ENCODE measurements at places on chromosomes 2 and 18. TPM values are rescaled to one million over a fixed set of nuclear protein-coding genes. Genes with fewer than 3 reads are reported as not detected.

DNA sequence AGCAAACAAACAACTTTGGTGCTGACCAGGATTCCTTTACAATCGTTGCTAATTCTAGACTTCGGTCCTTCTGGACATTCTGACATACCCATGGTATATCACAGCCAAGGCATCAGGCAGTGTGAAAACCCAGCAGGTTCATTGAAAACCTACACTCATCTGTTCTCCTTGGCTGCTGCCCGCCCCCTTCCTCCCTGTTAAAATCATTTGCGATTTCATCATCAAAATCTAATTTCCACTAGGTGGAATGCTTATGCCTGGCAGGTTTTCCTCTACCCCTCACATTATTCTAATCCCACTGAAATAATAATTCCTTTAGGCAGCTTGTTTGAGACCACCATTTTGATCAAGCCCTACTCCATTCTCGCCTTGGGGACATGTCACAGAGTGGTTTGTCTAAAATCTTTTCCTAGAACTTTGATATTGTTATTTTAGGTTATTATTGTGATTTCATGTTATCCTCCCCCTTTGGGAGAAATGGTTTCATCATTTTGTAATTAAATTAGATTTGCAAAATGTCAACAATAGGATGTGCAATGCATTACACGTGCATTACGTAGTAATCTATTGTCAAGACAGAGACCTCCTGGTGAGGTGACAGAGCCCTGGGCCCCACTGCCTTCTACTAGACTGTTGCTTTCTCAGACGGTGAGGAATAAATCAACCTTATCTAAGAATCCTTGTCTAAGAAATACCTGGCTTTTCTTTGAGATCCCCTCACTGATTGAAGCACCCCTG lies 31.0 kb upstream of the ASPRV1 start:
- no peak overlapping the region for H3K4me3 ChIP-seq
- peaks cover 63% of the 10 kb centered on the region for H3K36me3 ChIP-seq
- DNase-seq: no peak
- H3K4me1 ChIP-seq: no peaks in the 10 kb centered on the region

The CNRIP1 gene
- total RNA-seq: 45.9 TPM

- no peaks in the 10 kb centered on the region for H3K27me3 ChIP-seq
- DNase-seq: no peak
- no peaks in the 10 kb centered on the region for H3K4me1 ChIP-seq
- H3K4me3 ChIP-seq: no peak overlapping the region
These were observed 63.0 kb downstream of the DDX1 start for GRCh38 chr2:15654727-15655073.

The CACNB4 gene
- total RNA-seq: 3.5 TPM

DNA sequence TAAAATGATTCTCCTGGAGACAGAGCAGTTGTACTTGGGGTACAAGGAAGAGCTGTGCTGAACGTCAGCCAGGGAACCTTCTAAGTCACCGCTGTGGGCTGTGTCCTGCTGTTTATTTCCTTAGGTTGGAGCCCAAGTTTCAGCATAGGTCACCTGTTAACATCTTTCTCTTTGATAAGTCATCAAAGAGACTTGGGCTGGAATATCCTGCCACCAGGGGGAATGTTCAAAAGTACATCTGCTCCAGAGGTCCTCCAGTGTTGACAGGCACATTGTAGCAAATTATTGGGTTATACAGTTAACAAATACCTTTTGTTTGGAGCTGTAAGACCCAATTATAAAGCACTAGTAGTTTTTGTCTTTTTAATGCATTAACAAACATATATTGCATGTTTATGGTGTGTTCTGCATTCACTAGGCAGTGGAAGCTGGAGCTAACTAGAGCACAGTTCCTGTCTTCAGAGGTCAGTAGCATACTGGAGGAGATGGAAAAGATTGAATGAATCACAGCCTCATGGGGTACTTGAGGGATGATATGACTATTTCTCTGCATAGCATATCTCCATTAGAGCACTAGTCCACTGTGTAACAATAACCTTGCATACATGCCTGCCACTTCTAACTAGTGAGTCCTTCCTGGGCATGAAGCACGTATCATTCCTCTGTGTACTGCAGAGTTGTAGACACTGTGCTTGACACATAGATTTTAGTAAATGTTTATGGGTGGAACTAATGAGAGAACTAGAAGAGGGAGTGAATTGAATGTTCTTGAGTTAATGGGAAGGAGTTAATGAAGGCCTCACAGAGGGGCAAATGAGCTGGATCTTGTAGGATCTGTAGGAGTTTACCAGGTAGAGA lies 182.1 kb downstream of the AGAP1 start:
- H3K36me3 ChIP-seq: no peaks in the 10 kb centered on the region
- H3K4me1 ChIP-seq: peaks cover 45% of the 10 kb centered on the region
- no peak overlapping the region for H3K4me3 ChIP-seq
- no peaks in the 10 kb centered on the region for H3K27me3 ChIP-seq
- no peak for DNase-seq

GRCh38 chr2:98086491-98087446 lies at the start of gene VWA3B:
Gene VWA3B, plus strand, starts transcription at chr2:98087167. Its CDS starts 5,926 bp downstream, at chr2:98093093.
- peaks cover 20% of the 10 kb centered on the region for H3K4me1 ChIP-seq
- H3K36me3 ChIP-seq: no peaks in the 10 kb centered on the region
- H3K4me3 ChIP-seq: peak within 1 kb of the TSS; percentile 27

The SOX11 gene
- total RNA-seq: not detected

- no peaks in the 10 kb centered on the region for H3K36me3 ChIP-seq
- no peak for DNase-seq
- no peaks in the 10 kb centered on the region for H3K4me1 ChIP-seq
- no peak overlapping the region for H3K27ac ChIP-seq
- no peaks in the 10 kb centered on the region for H3K27me3 ChIP-seq
These were observed 77.8 kb downstream of the ADAM23 start for GRCh38 chr2:206521115-206521514.

The FBLN7 gene
- total RNA-seq: 3.3 TPM
